ENCODE measurements at places on chromosomes 3 and 15.

DNA sequence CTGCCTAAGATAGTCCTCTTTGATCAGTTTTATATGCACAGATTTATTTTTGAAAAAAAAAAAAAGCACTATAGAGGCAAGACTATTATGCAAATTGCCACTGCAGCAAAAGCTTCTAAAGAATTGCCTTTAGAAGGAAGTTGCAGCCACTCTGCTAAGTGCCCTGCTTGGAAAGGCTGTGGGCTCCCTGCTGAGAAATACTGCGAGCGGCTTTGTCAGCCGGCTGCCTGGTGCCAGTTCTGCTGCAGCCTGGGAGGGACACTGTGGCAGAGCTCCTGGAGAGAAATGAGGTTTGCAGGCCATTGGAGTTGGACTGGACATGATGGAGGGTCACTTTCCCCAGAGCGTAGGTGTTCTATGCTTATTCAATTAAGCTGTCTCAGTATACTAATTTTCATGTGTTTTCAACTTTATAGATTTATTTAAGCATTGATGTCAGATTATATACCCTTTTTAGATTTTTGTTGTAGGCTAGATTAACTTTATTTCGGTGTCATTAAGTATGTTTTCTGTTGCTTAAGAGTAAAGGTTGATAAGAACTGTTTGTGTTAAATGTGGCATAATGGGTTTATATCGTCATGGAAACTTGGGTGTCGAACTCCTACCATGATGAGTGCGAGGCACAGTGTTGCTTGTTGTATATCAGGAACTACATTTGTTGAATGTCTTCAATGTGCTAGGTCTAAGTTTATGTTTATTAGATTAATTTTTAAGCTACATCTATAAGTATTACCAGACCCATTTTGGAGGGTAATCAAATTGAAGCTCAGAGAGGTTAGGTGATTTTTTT lies 6.6 kb downstream of the MAP2K5 start:
- DNase-seq: no peak

DNA sequence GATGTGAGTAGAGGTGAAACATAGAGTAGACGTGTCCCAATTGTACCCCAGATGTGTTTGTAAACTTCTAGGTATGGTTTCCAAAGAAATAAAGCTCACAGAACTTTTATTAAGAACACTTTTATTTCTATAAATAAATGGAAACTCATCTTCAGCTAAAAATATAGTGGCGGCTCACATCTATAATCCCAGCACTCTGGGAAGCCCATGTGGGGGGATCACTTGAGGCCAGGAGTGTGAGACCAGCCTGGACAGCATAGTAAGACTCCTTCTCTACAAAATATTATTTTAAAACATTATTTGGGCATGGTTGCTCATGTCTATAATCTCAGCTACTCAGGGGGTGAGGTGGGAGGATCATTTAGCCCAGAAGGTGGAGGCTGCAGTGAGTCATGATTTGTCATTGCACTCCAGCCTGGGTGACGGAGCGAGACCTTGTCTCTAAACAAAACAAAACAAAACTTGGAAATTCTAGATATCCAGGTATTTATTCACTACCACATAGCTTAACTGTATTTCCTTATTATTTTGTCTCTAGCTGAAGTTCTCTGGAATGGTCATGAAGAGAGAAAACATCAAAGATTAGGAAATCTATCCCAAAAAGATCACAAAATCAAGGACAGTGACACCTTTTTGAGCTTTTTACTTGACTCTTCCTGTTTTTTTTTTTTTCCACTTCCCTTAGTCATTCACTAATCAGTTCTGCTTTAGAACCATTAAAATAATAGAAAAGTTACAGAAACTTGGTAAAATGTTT lies 258.1 kb downstream of the TIGIT start:
- peak; percentile 80 for DNase-seq

DNA sequence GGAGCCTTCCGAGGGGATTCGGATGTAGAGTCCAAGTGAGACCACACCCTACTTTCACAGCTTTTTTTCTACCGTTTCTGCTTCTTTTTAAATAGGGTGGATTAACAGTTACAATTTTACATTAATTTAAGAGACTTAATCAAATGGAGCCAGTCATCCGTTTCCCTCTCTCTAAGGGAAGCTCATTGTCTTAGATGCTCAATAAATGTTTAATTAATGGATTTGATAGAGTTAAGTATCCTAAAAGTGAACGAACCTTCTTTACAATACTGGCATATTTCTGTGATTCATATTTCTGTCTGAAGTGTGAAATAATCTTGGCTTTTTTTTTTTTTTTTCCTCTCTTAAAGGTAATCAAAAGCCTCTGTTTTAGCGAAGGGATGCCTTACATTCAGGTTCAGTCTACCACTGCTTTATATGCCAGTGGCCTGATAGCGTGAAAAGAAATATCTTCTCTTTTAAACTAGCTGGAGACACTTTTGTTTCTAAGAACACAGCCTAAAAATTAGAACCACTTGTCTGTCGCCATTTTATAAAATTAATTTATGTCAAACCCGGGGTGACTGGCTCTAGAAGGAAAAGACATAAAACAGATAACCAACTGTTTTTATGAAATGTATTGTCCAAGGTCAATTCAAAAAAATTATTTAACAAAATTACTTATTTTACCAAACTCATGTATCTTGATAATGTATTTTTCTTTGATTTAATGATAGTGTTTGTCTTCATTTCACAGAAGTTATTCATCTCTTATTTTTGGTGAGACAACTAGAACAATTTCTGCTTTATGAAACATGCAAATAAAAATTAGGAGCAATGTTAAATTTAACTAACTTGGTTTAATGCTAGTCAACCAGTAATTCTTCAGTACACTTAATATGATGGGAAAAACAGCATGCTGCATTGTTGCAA lies 2.5 kb upstream of the CTNNB1 start:
- DNase-seq: no peak

GRCh38 chr3:108951820-108952501 lies 1.7 kb downstream of the GUCA1C start:
- no peak for DNase-seq
